MCF 10A (cell line): ENCODE measurements at places on chromosomes 3 and 15. TPM values are rescaled to one million over a fixed set of nuclear protein-coding genes. Genes with fewer than 3 reads are reported as not detected.

DNA sequence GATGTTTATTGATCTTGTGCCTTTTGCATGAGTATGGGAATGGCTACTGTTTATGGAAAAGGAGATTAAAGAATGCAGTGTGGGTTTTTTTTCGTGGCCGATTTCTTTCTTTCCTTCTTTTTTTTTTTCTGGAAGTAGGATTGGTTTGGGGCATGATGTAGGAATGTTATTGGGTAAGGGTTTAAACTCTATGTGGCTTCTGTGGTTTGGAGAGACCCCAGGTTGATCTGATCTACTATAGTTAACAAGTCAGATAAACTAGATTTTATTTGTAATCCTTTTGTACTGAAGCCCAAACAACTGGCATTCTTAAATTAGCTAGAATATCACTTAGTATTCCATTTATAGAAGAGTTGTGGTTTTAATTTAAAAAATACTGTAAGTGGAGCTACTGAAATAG, 304.8 kb downstream of the LPP start:
- no peak for DNase-seq

PXYLP1 gene
- total RNA-seq = 2.1 and 5.4 TPM in 2 replicates

GRCh38 chr3:18609187-18609586, 184.0 kb upstream of the SATB1 start:
- no peak for DNase-seq

CCRL2 gene
- total RNA-seq = not detected in 2 replicates

GRCh38 chr15:45129651-45130129, at the start of the genes DUOX1 and DUOXA1:
TSS of gene DUOX1 (plus strand) at chr15:45129994. CDS start at chr15:45131967, 1,973 bp downstream.
TSS of gene DUOXA1 (minus strand) at chr15:45129879. CDS start at chr15:45123014, 6,865 bp downstream.
- peak; percentile 54 for DNase-seq

DNA sequence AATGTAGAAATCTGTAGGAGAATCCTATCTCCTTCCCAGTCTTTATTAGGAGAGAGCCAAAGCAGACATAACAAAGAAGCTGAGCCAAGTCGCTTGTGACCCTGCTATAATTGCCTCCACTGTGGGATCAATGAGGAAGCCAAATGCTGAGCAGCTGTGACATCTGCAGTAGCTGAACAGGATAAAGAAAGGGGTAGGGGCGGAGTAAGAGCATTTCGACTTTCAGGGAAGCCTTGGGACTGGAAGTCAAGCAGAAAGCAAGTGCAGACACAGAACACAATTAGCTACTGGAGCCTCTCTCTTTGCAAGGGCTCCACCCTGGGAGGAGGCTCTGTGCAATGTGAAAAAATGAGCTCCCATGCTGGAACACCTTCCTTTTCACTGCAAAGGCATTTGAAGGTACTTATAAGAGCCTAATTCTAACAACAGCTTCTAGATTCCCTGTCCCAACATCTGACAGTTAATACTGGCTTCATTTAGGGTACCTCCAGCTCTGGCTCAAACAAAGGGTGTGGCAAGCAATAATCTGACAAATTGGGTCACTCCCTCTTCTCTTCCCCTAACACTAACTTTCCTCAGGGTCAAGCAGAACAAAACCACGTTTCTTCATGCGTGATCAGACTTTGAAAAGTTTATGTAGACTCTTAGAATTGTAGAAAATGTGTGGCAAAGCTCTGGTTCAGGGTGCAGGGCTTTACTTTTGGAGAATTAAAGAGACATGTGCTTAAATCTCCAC, 166.4 kb downstream of the CADPS start:
- no peak for DNase-seq

DNA sequence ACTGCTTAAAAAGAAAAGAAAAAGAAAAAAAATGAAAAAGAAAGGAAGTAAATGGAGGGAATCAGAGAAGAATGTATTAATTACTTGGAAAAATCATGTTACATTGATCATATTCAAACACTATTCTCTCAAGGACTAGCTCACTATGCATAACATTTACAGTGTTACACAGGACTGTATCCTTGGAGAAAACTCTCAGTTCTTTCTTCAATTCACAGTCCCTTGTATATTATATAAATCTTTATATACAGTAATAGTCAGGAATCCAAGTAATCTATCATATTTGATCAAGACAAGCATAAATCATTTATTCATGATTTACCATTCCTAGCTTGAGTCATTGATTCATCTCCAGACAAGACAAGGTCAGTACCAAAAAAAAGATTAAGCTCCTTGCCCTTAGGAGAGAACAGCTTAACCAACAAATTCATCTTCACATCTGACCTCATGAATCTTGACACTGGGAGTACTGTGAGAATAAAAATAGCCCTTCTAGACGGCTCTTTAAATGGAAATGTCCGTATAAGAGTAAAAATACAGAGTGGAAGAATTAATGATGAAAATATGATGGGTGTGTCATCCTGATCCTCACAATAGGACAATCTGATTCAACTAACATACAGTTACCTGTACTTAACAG, 980.4 kb downstream of the NAALADL2 start:
- no peak for DNase-seq

DNA sequence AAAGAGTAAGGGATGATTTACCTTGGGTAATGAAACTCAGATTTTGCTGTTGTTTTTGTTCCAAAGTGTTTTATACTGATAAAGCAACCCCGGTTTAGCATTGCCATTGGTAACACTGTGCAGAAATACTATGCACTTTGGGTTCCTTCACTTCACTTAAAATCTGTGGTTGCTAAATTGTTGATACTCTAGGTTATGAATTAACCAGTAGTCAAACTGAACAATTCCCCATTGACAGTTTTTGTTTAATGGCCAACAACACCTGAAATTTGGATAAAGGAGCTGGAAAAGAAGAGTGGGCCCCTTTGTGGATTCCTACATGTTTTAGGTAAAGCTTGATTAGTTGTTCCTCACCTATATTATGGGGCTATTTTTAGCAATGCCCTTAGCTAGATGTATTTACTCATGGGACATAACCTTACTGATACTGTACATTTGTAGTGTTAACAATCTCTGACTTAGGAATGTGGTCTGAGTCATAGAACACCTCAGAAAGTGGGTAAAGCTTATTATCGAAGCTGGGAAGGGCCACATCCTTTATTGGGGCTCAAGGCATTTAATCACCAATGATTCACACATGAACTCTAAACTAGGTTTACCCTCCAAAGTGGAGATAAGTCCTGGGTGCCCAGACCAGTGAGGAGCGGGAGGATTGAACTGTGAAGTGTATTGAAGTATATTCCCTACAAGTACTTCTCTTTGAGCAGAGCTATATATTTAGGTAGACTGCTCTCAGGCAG, 29.5 kb upstream of the THRB start:
- peak; percentile 38 for DNase-seq

DNA sequence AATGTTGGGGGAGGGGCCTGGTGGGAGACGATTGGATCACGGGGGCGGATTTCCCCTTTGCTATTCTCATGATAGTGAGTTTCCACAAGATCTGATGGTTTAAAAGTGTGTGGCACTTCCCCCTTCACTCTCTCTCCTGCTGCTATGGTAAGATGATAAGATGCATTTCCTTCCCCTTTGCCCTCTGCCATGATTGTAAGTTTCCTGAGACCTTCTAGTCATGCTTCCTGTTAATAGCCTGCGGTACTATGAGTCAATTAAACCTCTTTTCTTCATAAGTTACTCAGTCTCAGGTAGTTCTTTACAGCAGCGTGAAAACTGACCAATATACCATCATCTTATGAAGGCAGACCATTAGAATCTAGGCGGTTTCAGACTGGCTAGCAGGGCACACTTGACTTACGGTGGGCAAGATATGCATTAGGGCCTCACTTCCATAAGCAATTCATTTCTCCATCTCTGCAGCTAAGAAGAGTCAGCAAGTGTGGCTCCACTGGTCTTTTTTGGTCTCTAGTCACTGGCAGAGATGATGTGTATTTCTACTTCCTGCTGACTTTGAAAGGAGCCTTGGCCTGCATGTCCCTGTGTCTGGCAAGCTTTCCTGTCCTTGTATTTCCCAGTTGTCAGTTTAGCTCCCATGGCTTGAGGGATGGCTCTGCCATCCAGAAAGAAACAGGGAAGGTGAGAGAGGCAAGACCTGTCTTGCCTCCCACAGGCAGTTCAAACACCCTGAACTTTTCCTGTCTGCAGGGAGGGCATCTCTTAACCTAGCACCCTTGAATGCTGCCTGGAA, 109.0 kb upstream of the ADAMTS9 start:
- DNase-seq = peak; percentile 18

CHDH gene
- total RNA-seq = 0.49 and 0.56 TPM in 2 replicates

P2RY12 gene
- not detected in 2 replicates for total RNA-seq

DNA sequence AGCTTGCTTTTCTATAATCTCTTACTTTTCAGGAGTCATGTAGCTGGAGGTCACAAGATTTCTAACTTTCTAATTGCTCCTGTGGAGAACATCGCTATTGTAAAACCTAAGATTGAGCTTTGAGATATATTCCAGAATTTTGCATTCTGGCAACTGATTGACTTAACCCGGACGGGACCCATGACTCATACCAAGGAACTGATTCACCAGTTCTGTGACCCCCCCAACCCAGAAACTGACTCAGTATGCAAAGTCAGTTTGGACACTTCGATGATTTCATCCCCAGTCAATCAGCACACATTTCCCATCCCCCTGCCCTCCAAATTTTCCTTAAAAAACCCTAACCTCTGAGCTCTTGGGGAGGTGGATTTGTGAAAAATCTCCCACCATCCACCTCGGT, 396.5 kb upstream of the GBE1 start:
- DNase-seq = peak; percentile 58

DNA sequence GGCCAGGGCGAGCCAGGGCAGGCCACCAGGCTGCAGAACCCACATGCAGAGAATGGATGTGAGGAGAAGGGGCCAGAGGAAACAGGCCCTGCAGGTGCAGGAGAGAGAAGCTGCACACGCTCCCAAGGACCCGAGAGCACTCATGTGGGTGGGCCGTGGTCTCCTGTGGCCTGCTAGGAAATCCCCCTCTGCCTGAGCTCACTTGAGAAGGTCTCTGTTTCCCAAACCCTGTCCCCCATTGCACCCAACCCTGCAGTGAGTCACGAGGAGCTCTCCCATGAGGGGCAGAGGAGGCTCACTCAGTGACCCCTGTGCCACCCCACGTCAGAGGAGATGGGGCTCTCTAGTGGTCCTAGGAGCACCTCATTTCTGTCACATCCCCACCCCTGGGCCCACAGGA, 111.1 kb downstream of the KLF13 start:
- no peak for DNase-seq
